ENCODE measurements at places on chromosomes 5 and 9.

DNA sequence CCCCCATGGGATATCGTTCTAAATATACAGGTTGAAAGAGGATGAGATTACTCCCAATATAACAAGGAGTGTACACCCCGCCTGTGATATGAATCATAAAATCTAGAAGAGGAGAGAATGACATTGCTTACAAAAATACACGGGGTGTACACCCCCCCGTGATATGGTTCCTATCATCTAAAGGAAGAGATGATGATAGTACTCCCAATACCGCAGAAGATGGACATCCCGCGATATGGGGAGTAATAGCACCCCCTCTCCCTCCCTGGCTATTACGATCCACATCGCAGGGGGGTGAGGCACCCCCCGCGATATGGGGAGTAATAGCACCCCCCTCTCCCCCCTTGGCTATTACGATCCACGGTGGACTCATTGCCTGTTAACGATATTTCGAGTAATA is 124.6 kb downstream of the TMEM38B start:
- H3K27me3 ChIP-seq, result no peaks in the 10 kb centered on the region
- DNase-seq, result no peak
- no peak overlapping the region for H3K27ac ChIP-seq
- no peaks in the 10 kb centered on the region for H3K4me1 ChIP-seq

DNA sequence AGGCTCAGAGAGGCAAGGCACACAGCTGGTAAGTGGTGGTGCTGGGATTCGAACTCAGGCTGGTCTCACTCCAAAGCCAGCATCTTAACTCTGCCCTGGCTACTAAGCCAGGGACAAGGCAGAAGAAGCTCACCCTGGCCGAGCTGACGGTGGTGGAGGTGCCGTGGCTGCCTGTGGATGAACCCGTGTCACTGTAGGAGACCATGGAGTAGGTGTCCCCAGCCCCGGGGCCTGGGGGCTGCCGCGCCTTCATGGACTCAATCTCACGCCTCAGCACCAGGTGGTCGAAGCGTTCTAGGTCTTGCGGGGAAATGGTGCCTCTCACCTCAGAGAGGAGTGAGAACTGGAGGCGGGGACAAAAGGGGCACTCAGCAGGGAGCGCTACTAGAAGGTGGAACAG is 35.4 kb upstream of the AKNA start:
- H3K36me3 ChIP-seq, result no peaks in the 10 kb centered on the region
- DNase-seq, result no peak
- no peaks in the 10 kb centered on the region for H3K4me1 ChIP-seq
- H3K27ac ChIP-seq, result no peak overlapping the region

DNA sequence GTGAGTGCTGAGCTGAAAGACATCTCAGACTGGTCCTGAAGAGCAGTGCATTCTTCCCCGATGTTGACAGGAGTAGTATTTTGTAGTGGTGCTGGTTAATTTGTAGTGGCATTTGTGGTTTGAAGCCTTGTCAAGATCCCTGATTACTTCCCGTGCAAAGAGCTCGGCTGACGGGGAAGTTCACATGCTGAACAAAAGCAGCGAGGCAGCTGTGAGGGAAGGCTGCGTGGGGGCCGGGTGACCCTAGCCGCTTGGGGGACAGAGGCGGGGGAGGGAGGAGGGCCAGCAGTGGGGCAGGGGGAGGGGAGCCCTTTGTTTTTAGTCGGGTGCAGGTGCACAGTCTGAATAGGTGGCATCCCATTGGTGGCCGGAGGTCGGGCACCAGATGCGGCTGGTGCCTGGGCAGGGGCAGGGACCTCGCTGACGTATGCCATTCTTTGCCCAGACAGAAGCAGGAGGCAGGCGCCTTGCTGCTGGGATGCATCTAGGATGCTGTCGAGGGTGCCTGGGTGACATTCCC is 64.7 kb downstream of the CRB2 start:
- H3K4me1 ChIP-seq, result no peaks in the 10 kb centered on the region
- no peak for DNase-seq
- H3K27ac ChIP-seq, result no peak overlapping the region

GRCh38 chr5:43338862-43339261 is 25.6 kb upstream of the HMGCS1 start:
- H3K4me1 ChIP-seq, result no peaks in the 10 kb centered on the region
- DNase-seq, result no peak
- H3K27me3 ChIP-seq, result no peaks in the 10 kb centered on the region
- no peaks in the 10 kb centered on the region for H3K36me3 ChIP-seq
- no peak overlapping the region for H3K27ac ChIP-seq
- H3K4me3 ChIP-seq, result no peak overlapping the region

DNA sequence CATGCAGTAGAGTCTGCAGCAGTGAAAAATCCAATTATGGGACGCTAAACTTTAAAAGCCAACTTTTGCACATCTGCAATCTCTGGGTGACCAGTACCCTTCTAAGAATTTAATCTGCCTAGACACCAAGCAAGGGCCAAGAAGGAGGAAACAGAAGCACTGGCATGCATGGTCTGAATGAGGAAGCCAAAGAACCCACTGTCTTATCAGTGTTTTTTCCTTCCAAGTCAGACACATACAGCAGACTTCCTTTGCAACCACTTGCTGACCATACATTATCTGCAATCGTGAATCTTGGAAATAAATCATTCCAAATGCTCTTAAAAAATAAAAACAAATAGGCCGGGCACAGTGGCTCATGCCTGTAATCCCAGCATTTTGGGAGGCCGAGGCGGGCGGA is 65.9 kb downstream of the DEPDC1B start:
- no peak overlapping the region for H3K4me3 ChIP-seq
- H3K4me1 ChIP-seq, result no peaks in the 10 kb centered on the region
- no peak for DNase-seq
- H3K36me3 ChIP-seq, result no peaks in the 10 kb centered on the region
- H3K27ac ChIP-seq, result no peak overlapping the region

- H3K4me3 ChIP-seq, result no peak overlapping the region
- H3K27ac ChIP-seq, result no peak overlapping the region
- H3K36me3 ChIP-seq, result no peaks in the 10 kb centered on the region
Observed at GRCh38 chr9:98288881-98289280, 33.4 kb upstream of the TBC1D2 start.

- H3K27me3 ChIP-seq, result no peaks in the 10 kb centered on the region
- no peaks in the 10 kb centered on the region for H3K36me3 ChIP-seq
- DNase-seq, result no peak
Observed at GRCh38 chr5:40955313-40955712, 46.0 kb downstream of the C7 start.

GRCh38 chr5:1718669-1719068 is 81.0 kb downstream of the MRPL36 start:
- peaks cover 31% of the 10 kb centered on the region for H3K27me3 ChIP-seq
- no peaks in the 10 kb centered on the region for H3K36me3 ChIP-seq
- no peak for DNase-seq

- no peaks in the 10 kb centered on the region for H3K36me3 ChIP-seq
- H3K27me3 ChIP-seq, result no peaks in the 10 kb centered on the region
- peak overlapping the region; percentile 35 for H3K27ac ChIP-seq
Observed at GRCh38 chr5:112549127-112549526, 130.1 kb upstream of the EPB41L4A start.

GRCh38 chr9:124214596-124215367 is 43.0 kb upstream of the NEK6 start:
- peaks cover 44% of the 10 kb centered on the region for H3K4me1 ChIP-seq
- H3K4me3 ChIP-seq, result no peak overlapping the region
- H3K27ac ChIP-seq, result no peak overlapping the region
- no peaks in the 10 kb centered on the region for H3K36me3 ChIP-seq
- H3K27me3 ChIP-seq, result no peaks in the 10 kb centered on the region
- no peak for DNase-seq

DNA sequence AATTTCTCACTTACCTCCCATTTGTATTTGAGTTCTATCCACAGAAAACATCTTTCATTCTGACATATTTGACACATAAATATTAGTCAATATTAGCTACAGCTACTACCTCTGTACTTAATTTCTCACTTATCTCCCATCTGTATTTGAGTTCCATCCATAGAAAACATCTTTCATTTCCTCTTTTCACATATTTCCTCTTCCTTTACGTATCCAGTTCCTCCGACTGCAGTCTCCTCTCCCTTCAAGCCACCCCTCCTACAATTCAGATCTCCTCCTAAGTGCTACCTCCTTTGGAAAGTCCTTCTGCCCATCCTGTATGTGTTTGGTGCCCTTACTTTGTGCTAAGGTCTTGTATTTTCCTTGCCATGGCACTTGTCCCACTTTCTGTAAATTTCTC is 1.6 kb downstream of the SREK1IP1 start:
- peaks cover 4% of the 10 kb centered on the region for H3K36me3 ChIP-seq
- peak overlapping the region; percentile 95 for H3K4me3 ChIP-seq
- H3K27me3 ChIP-seq, result no peaks in the 10 kb centered on the region
- H3K4me1 ChIP-seq, result peaks cover 32% of the 10 kb centered on the region
- DNase-seq, result no peak
- no peak overlapping the region for H3K27ac ChIP-seq

- H3K27ac ChIP-seq, result no peak overlapping the region
- no peaks in the 10 kb centered on the region for H3K36me3 ChIP-seq
- H3K27me3 ChIP-seq, result no peaks in the 10 kb centered on the region
- DNase-seq, result no peak
- H3K4me3 ChIP-seq, result no peak overlapping the region
Observed at GRCh38 chr5:155368490-155368889, 354.9 kb downstream of the KIF4B start.

DNA sequence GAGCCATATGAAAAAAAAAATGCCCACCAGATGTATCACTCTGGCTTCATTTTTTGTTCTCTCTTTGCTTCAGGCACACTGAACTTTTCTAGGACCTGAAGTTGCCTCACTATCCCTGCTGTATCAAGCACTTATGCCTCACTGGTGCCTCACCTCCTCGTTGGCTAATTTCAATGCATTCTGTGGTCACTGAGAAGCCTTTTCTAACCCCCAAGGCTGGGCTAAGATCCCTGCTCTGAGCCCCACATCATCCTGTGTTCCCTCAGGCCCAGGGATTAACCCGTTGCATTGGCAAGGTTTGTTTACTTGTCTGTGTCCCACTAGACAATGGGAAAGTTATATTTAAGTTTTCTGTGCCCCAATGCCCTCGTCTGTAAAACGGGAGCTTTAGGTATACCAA is 362.7 kb downstream of the OSTF1 start:
- H3K36me3 ChIP-seq, result no peaks in the 10 kb centered on the region
- no peak overlapping the region for H3K27ac ChIP-seq

GRCh38 chr9:125361837-125362531 is 100.4 kb downstream of the GAPVD1 start:
- no peak for DNase-seq
- no peaks in the 10 kb centered on the region for H3K4me1 ChIP-seq
- H3K27me3 ChIP-seq, result no peaks in the 10 kb centered on the region
- H3K4me3 ChIP-seq, result no peak overlapping the region
- H3K36me3 ChIP-seq, result no peaks in the 10 kb centered on the region

DNA sequence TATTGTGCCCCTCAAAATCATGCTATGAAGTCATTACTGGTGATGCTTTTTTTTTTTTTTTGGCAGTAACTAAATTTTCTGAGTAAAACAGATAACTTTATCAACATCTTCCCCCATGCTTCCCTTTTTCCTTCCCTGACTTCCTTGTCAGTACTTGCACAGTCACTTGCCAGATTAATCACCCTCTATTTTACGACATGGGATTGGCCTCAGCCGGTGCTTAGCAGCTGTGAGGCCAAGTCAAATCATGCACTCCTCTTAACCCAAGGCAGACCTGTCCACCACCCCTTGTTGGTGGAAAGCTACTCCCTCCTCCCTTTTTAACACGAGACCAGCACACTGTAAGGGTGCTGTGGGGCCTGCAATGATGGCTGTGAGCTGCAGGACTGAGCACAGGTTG is 118.0 kb upstream of the OTULINL start:
- no peaks in the 10 kb centered on the region for H3K4me1 ChIP-seq
- no peaks in the 10 kb centered on the region for H3K27me3 ChIP-seq
- no peak overlapping the region for H3K27ac ChIP-seq

- no peak overlapping the region for H3K27ac ChIP-seq
- no peaks in the 10 kb centered on the region for H3K36me3 ChIP-seq
- no peak overlapping the region for H3K4me3 ChIP-seq
- H3K27me3 ChIP-seq, result no peaks in the 10 kb centered on the region
- H3K4me1 ChIP-seq, result no peaks in the 10 kb centered on the region
Observed at GRCh38 chr5:57658018-57658417, 175.4 kb upstream of the ACTBL2 start.

DNA sequence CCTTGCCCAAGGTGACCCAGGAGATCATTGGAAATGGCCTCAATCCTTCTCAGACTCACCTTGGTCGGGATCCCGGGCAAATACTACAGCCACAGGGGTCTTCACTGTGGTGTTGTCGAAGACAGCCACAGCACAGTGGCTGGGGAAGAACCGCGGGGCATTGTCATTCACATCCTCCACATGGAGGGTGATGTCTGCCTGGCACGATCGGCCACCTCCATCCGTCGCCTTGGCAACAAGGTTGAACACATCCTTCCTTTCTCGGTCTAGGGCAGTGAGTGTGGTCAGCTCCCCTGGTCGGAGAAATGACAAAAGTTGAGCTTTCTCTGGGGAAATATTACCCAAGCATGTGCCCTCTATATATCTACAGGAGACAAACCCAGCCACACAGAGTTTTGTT is 56.8 kb downstream of the FAT2 start:
- DNase-seq, result no peak
- no peaks in the 10 kb centered on the region for H3K4me1 ChIP-seq
- H3K27ac ChIP-seq, result no peak overlapping the region
- no peak overlapping the region for H3K4me3 ChIP-seq
- H3K36me3 ChIP-seq, result no peaks in the 10 kb centered on the region

DNA sequence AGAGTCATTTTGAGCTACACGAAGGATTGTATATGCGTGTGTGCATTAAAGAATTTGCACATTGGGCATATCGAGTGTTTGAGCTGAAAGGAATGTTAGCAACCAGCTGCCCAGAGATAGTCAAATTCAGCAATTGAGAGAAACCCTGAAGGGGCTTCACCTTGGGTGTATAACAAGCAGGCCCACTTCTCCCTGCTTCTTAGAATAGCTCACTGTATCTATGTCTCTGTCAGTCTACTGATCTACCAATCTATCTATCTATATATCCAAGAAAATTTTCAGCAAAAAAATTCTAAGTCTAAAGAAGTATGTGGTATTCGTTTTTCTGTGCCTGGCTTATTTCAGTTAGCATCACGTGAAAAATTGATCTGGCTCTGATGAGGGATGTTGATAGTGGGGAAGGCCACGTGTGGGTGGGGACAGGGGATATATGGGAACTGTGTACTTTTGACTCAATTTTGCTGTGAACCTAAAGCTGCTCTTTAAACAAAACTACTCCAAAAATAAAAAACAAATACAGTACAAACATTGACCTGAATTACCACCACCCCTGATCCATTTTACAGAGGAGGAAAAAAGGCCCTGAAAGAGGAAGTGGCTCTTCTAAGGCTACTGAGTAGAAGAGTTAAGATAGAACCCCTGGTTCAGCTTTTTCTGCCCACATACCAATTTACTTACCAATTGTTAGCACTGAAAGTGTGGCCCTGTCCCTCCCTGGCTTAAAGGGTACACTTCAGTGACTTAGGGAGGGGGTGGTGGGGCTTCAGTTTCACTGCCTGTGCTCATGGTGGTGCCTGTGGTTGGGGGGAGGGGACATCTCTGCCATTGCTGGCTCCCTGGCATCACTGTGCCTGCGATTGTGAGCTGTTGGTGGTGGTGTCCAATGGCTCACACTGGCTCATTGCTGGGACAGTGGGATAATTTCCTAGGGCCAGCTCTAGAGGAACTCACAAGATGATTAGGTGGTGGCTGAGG is 141.8 kb downstream of the DOCK2 start:
- H3K36me3 ChIP-seq, result no peaks in the 10 kb centered on the region
- H3K27me3 ChIP-seq, result no peaks in the 10 kb centered on the region
- H3K27ac ChIP-seq, result 0 out of 2 replicates have a peak overlapping the region, but pooled peaks have one; percentile 6
- H3K4me3 ChIP-seq, result no peak overlapping the region

GRCh38 chr9:4717815-4718214 is 23.2 kb downstream of the AK3 start:
- H3K4me1 ChIP-seq, result peaks cover 20% of the 10 kb centered on the region
- H3K27ac ChIP-seq, result no peak overlapping the region

GRCh38 chr5:105922574-105922973 is 1748.2 kb downstream of the EFNA5 start:
- no peak overlapping the region for H3K27ac ChIP-seq
- no peaks in the 10 kb centered on the region for H3K4me1 ChIP-seq
- no peak for DNase-seq
- no peaks in the 10 kb centered on the region for H3K27me3 ChIP-seq
